Activated T-cell treated with anti-CD3 and anti-CD28 coated beads, Interleukin-2, amount 50 U/mL, for 48 hours (primary cell): ENCODE measurements at places on chromosomes 3 and 15.

GRCh38 chr3:71176366-71176765 lies 407.2 kb downstream of the FOXP1 start:
- no peak for DNase-seq

- DNase-seq: no peak
These were observed 29.1 kb upstream of the ST6GAL1 start for GRCh38 chr3:186901135-186901734.

DNA sequence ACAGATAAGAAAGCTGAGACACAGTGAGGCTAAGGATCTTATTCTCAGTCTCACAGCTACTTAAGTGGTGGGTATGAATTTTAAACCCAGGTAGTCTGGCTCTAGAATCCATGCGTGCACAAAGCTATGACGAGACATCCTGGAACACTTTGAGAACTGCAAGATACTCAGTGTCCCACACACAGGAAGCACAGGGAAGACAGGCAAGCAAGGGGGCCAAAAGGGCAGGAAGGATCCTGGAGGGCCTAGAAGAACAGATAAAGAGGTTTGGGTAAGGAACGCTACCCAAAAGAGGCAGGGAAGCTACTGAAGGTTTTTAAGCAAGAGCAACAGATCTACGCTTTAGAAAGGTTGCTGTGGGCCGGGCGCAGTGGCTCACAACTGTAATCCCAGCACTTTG lies 99.1 kb upstream of the HES1 start:
- no peak for DNase-seq

- DNase-seq: no peak
These were observed 22.1 kb downstream of the MAP2K1 start for GRCh38 chr15:66408675-66409282.

DNA sequence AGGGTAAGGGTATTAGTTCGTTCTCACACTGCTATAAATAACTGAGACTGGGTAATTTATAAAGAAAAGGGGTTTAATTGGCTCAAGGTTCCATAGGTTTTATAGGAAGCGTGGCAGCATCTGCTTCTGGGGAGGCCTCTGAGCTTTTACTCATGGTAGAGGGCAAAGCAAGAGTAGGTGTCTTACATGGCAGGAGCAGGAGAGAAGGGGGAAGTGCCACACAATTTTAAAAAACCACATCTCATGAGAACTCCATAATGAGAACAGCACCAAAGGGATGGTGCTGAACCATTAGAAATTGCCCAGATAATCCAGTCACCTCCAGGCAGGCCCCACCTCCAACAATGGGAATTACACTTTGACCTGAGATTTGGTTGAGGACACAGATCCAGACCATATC lies 12.2 kb downstream of the RNF111 start:
- no peak for DNase-seq
